ENCODE measurements at places on chromosomes 2 and 18.

DNA sequence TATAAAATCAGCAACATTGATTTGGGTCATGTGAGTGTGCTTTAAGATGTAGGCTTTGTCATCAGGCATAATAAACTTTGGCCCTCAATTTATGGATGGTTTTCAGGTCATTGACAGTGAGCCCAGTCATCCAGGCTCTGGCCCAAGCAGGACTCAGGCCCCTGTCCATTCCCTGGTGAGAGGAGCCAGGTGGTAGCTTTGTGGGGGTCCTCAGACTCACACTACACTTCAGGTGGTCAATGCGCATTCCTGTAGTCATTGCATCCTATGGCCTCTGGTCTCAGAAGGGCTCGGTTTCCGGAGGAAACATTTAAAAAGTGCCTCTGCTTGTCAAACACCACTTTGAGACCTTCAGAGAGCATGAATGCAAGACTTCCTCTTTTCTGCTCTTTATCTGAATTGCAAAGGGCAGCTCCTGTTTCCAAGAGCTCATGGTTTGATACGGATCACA lies 20.2 kb downstream of the LGALSL start:
- no peak for DNase-seq

DNA sequence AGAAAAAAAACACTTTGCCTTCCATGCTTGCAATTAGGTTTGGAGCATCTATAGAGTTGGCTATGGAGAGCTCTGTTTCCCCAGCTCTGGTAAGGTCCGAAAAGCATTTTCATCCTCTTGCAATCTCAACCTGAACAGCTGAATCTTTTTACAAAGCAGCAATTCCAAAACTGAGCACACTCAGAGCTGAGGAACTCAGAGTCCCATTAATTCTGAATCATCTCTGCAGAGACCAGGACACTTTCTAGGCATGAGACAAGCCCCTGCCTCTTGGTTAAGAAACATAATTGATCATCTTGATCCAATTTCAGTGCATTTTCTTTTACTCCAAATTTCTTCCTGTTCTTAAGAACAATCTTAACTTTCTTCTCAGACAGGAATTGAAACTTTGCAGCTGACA lies 4.2 kb downstream of the CNGA3 start:
- DNase-seq, result no peak

GRCh38 chr2:2731101-2731815 lies 400.2 kb upstream of the MYT1L start:
- DNase-seq, result no peak

- no peak for DNase-seq
Measured at GRCh38 chr2:219664041-219664440, 36.6 kb downstream of the SLC4A3 start.

DNA sequence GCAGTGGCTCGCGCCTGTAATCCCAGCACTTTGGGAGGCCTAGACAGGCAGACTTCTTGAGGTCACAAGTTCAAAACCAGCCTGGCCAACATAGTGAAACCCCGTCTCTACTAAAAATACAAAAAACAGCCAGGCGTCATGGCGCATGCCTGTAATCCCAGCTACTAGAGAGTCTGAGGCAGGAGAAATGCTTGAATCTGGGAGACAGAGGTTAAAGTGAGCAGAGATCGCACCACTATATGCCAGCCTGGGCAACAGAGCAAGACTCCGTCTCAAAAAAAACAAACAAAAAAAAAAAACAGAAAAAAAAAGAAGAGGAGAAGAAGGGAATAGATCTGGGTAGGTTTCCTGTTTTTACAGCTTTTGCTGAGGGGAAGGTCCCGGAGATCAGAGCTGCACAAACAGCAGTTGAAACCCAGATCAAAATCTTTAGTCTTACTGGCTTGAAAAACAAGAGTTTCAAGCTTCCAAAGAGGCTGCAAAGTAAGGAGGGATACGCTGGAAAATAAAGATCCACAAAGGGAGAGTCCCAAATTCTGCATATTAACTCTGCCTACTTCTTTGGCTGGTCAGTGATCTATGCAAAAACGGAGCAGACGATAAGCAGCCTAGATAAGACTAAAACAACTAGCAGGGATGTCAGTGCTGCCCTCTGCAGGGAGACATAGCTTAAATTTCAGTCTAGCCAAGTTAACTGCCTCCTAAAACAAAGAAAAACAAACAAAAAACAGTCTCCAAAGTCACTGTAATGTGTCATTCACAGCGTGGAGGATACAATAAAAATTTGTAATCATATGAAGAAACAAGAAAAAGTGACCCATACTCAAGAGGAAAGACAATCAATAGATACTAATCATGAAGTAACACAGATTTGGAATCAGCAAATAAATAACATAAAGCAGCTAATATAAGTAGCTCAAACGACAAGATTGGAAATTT lies 74.1 kb downstream of the TLK1 start:
- peak; percentile 19 for DNase-seq

DNA sequence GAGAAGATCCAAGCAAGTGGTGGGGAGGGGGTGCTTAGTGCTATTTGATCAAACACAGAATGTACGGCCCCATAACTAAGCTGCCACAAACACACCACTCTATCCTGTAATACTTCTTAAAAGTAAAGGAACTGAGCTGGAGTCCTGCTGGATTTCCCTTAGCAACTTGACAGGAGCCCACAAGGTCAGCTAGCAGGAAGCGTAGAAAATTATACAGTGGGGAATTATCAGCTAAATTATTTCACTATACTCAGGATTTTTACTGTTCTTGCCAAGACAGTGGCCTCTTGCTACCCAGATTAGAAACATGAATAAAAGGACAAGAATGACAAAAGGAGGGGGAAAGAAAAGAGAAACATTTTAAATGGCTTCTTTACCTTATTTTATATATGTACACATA lies 217.1 kb downstream of the ZNF521 start:
- DNase-seq, result no peak

All from effector CD8-positive, alpha-beta T cell (primary cell).